ENCODE measurements at places on chromosomes 1 and 21.

DNA sequence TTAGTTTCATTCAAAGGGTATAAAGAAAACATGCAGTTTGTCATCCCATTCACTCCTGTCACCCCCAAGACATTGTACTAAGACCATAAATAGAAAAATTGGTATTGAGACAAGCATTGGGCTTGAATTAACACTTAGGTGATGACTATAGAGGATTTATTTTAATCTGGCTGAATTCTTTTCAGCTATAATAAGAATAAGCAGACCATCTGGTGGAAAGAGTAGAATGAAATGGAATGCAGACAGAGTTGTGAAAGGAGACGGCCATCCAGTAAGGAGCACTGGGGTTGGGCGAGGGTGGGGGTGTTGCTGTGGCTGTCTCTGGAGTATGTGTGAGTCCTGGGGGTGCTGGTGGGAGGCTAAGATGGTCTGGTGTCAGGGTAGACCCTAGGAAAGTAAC is 125.0 kb upstream of the IVNS1ABP start:
- no peak for DNase-seq

- no peak for DNase-seq
Observed at GRCh38 chr21:14545906-14546480, at the start of gene SAMSN1. Gene SAMSN1 (minus strand): TSS chr21:14546315. CDS start chr21:14546261, 54 bp downstream.

DNA sequence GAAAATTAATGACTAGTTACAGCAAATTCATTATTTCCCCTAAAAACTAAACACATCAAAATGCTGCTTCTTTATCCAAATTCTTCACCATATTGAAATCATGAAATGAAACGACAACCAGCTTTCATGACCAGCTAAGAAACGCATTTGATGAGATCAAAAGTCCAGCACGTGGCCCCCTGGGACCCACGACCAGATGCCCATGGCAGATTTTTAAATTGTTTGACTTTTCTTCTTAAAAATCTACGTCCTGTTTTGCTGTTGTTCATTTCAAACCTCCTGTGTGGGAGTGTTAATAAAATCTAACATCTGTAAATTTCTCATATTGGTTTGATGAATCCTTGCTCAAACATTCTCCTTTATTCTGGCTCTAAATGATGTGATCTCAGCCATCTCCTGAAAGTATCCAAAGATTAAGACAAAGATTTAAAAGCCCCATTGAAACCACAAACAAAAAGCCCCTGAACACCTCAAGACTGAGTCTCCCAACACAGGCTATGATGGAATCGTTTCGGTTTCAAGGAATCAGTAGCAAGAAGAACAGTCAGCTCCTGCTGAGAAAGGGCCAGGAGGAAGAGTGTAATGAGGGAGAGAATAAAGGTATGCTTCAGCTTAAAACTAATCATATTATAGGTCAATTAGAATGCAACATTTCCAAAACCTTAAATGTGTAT is 523.6 kb downstream of the SMYD3 start:
- DNase-seq = no peak

DNA sequence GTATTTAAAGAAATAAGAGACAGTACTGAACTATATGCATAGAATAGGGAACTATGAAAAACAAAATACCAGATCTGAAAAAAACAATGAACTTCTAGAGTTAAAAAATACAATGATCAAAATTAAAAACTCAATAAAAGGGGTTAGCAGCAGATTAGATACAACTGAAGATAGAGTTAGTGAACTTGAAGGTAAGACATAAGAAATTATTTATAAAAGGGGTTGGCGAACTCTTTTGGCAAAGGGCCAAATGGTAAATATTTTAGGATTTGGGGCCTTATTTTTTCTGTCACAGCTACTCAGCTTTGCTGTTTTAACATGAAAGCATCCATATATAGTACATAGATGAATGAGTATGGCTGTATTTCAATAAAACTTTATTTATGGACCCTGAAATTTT is 111.4 kb downstream of the ST3GAL3 start:
- no peak for DNase-seq

- DNase-seq = no peak
Observed at GRCh38 chr1:172670791-172671190, 11.9 kb downstream of the FASLG start.

DNA sequence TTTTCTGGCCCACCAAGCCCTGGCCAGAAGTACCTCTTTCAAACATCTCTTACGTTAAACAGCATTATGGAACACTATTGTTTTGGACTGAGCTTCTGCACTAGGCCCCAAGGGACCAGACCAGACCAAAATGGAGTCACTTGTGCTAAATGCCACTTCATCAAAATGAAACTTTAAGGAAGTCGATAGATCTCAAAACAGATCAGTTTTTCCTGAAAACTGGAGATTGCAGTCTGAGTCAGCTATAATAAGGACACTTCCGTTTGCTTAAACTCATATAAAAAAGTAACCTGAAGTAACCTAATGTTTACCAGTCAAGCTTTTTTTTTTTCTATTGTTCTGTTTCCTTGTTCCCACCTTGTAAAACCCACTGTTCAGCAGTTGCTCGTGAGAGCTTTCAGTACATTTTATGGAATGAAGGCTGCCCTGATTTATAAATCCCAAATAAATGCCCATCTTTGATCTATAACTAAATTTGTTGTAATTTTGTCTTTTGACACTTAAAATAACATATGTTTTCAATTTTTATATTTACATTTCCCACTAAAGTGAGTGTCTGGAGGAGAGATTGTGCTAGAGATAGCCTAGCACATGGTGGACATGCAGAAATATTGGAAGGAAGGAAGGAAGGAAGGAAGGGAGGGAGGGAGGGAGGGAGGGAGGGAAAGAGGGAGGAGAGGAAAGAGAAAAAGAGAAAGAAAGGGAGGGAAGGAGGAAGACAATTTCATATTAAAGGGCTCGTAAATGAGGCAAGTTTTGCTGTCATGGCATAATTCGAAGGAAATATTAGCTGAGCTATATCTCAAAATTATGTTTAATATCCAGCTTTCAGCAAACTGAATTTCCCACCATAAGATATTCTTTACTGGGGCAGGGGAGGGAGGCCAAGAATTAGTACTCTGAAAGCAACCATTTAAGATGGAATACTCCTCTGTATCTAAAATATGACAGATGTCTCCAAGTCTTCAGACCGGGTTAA is 77.0 kb upstream of the CXADR start:
- no peak for DNase-seq

GRCh38 chr21:15539376-15539775 is 190.4 kb upstream of the USP25 start:
- DNase-seq = no peak

- no peak for DNase-seq
Observed at GRCh38 chr1:186218654-186219352, 156.2 kb downstream of the TPR start.

DNA sequence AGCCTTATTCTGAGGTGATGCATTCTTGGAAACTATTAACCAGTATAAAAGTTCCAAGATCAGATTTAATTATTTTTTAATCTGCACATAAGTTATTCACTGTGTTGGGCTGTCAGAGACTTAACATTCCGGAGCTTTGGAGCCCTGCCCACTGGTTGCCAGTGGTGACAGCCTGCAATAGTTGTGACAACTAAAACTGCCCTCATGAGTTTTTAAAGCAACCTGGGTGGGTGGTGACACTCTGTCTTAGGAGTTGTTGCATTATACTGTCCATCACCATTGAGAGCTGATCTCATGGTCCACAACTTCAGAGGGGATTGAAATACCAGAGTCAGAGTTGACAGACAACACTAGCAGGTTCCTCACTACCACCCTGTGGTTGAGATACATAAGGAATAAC is 653.9 kb upstream of the USP24 start:
- no peak for DNase-seq

DNA sequence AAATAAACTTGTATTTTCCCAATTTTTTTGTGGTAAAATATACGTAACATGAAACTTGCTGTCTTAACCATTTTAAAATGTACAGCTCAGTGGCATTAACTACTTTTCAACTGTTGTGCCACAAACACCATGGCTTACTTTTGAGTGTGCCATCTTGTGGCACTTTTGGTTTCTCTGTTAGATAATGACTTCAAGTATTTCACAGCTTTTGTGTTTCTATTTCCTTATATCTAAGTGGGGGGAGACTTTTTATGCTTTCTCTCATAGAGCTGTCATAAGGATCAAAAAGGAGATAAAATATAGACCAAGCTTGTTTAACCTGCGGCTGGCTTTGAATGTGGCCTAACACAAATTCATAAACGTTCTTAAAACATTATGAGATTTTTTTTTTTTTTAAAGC is 44.3 kb downstream of the CDC14A start:
- DNase-seq = no peak

DNA sequence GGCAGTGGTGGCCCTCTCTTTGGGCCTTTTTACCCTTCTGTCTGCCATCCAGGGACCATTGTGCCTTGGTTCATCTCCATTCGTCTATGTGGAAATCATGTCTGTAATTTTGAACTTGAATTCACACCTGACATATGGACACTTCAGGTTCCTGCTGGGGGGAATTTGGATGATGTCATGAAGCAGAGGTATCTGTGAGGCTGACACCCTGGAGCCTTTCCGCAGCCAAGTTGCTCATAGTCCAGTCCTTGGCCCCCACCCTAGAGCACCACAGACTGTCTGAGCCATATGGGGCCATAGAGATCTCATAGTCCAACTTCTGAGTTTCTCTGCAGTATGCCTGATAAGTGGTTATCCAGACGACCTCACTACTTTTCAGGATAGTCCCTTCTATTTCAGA is 147.7 kb upstream of the CACNA1E start:
- no peak for DNase-seq

GRCh38 chr1:161367684-161368400 is at the start of gene CFAP126:
Gene CFAP126 (minus strand): TSS chr1:161367876. CDS start chr1:161367868, 8 bp downstream.
- no peak for DNase-seq

DNA sequence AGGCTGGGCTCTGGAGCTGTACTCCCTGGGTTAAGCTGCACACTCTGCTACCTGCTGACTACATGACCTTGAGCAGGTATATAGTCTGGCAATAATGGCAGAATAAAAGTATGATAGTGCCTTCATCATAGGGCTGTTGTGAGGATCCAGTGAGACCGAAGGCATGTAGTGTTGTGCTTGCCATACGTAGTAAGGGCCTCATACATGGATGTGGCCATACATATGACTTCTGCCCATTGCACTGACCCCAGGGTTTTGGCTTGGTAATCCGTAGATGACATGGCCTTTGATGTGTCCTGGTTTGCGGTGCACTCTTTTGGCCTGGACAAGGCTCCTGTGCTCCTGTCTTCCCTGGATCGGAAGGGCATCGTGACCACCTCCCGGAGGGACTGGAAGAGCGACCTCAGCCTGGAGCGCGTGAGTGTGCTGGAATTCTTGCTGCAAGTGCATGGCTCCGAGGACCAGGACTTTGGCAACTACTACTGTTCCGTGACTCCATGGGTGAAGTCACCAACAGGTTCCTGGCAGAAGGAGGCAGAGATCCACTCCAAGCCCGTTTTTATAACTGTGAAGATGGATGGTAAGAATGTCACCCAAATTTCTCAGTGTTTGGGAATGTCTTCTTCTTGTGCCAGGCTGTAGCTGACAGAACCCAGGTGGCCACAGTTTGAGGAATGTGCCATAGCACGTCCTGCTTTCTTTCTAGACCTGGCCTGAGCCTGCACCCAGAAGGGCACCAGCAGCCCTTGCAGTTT is 17.0 kb upstream of the CD101 start:
- no peak for DNase-seq

DNA sequence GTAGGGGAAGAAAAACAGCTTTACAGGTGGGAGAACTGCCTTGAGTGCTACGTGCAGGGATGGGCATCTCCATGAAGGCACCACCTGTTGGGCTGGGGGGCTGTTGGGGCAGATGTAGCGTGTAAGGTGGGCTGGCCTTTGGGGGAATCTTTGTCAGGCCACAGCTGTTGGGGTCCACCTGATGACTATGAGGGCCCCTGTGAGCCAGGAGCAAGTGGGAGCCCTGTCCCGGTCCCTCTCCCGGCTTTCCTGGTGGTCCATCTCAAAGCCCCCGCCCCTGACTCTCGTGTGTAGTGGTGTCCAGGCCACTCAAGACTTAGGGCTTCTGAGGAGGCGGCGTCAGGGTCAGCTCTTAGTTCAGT is 13.5 kb downstream of the SLC37A1 start:
- no peak for DNase-seq

DNA sequence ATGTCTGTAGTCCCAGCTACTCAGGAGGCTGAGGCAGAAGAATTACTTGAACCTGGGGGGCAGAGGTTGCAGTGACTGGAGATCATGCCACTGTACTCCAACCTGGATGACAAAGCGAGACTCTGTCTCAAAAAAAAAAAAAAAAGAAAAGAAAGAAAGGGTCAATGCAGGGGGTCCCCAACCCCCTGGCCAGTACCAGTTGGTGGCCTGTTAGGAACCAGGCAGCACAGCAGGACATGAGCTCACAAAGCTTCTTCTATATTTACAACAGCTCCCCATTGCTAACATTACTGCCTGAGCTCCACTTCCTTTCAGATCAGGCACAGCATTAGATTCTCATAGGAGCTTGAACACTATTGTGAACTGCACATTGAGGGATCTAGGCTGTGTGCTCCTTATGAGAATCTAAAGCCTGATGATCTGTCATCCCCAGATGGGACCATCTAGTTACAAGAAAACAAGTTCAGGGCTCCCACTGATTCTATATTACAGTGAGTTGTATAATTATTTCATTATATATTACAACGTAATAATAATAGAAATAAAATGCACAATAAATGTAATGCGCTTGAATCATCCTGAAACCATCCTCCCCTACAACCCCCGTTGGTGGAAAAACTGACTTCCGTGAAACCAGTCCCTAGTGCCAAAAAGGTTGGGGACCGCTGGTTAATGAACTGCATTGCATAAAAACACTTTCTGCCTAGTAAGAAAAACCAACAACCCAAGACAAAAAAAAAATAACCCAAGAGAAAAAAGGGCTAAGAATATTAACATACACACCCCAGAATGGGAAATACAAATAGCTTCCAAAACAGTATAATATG is 2.8 kb downstream of the ZBTB8OS start:
- DNase-seq = no peak

DNA sequence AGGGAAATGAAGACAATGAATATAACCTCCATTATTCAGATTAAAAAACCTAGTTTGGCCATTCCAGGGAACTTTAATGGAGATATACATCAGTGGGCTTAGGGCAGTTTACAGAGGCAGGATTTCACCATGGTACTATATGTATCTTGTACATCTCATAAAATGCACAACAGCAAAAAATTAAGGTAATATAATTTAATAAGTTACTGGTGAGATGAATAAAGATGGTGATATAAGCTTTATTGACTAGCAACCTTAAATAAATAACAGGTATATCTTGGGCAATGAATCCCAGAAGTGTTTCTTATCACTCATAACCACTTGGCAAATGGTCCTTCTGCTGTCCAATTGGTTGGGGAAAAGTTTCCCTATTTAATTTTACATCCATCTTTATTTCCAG is 29.0 kb downstream of the XCL1 start:
- no peak for DNase-seq

DNA sequence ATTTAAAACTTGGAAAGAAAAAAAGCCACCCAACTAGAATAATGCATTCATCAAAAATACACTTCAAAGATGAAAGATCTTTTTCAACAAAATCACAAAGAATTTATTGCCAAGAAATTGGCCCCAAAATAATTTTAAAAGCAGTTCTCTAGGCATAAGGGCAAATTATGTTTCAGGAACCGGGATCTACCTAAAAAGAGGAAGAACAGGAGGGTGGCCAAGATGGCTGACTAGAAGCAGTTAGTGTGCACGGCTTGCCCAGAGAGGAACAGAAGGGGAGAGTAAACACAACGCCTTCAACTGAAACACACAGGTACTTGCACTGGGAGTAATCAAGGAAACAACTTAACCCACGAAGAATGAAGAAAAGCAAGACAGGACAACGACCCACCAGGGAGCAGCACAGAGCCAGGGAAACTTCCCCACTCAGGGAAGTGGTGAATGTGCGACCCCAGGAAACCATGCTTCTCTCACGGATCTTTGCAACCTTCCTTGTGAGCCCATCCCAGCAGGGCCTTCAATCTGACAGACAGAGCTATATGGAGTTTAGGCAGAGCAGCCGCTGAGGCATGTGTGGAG is 46.1 kb downstream of the ACKR1 start:
- no peak for DNase-seq

GRCh38 chr1:188763541-188763940 is 1714.1 kb downstream of the BRINP3 start:
- no peak for DNase-seq
